ENCODE measurements at places on chromosomes 7 and 10.

- DNase-seq, result no peak
Measured at GRCh38 chr10:71547312-71547711, 150.6 kb downstream of the CDH23 start.

DNA sequence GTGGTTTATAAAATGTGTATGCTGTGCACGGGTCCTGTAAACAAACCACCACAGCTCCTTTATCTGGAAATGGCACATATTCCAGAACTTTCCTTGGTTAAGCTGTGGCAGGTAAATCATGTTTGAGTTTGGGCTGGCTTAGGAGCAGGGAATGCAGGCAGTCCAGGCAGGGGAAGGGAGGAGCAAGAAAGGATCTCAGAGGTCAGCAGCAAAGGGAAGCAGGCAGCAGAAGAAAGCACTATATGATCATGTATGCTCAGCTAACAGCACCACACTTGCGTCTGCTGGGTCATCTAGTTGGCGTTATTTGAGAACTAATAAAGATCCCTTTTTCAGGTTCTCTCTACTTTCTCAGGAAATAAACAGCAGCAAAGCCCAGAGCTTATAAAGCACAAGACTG lies 7.8 kb downstream of the ICA1 start:
- no peak for DNase-seq

DNA sequence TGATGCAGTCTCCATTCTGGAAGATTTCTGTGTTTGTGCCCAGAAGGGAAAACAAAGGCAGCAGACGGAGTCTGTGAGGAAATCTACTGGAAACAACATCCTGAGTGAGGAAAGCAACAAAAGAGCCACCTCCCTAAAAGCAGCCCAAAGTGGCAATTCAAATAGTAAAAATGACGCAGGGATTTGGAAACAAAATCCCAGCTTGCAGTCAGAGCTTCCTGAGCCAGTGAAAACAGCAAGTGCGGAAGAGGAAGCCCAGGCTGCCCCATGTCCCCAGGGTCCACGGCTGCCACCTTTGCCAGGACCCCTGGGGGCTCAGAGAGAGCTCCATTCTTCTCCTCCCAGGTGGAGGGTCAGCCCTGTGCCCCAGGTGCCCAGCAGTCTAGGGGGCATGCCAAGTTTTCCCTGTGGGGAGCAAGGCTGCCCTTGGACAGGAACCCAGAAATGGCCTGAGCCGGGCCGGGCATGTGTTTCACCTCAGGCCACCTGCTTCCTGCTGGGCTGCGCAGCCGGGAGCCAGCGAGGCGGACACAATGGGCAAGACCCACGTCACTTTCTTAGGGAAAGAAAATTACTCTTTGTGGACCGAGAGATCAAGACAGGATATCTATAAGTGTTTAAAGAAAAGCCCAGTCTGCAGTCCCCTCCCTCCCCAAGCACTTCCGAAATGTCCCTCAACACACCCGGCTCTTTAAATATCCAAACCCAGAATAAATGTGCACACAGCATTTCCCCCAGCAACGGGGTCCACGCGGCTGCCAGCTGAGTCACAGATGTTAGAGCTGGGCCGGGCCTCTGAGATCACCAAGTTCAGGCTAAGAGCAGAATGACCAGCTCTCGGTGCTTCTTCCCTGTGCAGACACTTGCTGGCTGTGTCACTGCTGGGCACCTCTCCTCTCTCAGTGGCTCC lies 231.1 kb downstream of the ARHGAP12 start:
- no peak for DNase-seq

GRCh38 chr10:78923647-78924318 lies 145.0 kb upstream of the ZMIZ1 start:
- no peak for DNase-seq

DNA sequence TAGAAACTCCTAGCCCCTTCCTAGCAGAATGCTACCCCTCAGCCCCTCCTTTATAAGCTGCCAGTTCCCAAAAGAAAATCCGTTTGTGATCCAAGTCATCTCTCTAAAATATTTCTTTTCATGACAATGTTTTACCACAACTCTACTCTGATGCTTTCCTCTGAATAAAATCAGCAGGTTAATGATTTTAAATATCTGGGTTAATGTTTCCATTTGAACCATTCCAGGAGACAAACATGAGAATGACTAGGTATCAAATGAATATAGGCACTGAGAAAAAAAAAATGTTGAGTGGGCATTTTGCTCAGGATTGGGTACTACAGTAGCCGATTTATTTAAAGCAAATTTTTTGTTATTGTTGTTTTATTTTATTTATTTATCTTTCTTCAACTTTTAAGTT lies 360.3 kb downstream of the WDR11 start:
- no peak for DNase-seq

- DNase-seq, result no peak
Measured at GRCh38 chr10:132856869-132857524, 71.0 kb upstream of the NKX6-2 start.

GRCh38 chr7:74269757-74270277 lies 15.6 kb upstream of the RFC2 start:
- DNase-seq, result no peak
